ENCODE measurements at places on chromosomes 6 and 20.
A peak's percentile ranks its signal among the peaks of the same experiment; 100 is the strongest.

- no peak for DNase-seq
Measured at GRCh38 chr20:58136149-58136484, 92.3 kb downstream of the ANKRD60 start.

GRCh38 chr6:128347123-128347522 lies 173.3 kb downstream of the PTPRK start:
- DNase-seq: no peak

DNA sequence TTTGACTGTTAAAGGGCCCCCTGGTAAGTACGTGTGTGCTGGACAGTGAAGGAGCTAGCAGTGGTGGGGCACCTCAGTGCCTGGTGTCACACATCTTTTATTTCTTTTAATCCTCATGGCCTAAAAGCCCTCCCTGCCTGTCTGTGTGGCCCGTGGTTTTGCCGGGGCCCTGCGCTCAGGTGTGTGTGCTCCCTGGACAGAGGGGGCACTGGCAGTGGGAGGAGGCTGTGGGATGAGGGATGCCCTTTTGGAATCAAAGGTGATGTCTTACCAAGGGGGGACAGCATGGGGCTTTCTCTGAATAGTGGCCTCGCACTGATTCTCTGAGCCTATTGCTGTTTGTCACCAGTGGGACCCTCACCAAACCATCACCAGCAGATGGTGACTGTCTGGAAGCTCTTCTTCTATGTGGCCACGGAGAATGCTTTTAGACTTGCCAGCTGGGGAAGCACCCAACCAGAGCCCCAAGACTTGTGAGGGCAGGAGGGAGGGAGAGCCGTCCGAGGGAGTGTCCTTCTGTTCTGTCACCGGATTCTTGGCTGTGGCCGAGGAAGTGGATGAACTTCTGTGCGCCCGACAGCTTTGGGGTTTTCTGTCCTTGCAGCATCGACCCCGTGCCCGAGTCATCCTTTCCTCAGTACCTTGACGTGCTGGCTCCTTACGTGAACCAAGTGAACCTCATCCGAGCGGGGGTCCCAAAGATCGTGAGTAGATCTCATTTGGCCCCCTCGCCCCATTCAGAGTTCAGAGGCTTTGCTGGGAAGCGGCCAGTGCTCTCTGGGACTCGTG lies 18.1 kb downstream of the PNLDC1 start:
- DNase-seq: no peak

DNA sequence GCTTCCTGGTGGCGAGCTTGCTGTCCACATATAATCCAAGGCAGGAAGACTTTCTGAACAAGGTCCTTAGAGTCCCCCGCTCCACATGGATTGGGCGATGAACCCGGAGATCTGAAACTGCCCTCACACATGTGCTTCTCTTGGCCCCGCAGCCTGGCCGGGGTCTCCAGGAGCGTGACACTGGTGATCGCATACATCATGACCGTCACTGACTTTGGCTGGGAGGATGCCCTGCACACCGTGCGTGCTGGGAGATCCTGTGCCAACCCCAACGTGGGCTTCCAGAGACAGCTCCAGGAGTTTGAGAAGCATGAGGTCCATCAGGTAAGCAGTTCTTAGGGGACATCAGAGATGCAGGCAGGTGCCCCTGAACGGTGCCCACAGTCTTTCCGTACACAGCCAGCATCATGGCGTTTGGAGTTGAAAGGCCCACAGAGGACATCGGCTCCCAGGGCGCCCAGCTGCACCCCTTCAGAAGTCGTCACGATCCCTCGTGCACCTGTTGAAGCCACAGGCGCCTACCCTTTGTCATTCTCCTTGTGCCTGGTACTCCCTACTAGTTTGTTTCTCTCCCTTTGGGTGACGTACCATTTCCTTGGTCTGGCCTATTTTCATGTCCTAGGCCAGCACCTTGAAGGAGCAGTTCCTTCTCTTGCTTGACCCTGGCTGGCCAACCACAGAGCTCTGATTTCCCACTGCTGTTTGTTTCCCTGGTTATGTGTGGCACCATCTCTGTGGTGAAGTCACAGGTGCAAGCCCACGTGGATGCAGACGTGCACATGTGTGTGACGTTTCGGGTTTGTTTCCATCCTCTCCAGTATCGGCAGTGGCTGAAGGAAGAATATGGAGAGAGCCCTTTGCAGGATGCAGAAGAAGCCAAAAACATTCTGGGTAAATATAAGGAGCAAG lies 43.3 kb upstream of the IRF4 start:
- no peak for DNase-seq

DNA sequence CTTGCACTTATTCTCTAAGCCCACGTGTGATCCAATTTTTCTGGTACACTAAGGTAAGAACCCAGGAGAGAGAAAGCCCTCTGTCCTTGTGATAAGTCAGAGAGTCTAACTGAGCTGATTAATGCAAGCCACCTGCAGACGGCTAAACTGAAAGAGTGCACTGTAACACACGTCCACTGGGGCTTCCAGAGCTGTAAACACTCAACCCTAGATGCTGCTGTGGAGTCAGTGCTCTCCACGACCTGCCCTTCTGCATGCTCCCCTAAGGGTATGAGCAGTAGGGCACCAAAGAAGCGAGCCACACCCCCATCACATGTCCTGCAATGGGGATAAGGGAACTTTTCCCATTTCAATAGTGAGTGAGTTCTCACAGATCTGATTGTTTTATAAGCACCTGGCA lies 55.7 kb downstream of the TXLNB start:
- no peak for DNase-seq

DNA sequence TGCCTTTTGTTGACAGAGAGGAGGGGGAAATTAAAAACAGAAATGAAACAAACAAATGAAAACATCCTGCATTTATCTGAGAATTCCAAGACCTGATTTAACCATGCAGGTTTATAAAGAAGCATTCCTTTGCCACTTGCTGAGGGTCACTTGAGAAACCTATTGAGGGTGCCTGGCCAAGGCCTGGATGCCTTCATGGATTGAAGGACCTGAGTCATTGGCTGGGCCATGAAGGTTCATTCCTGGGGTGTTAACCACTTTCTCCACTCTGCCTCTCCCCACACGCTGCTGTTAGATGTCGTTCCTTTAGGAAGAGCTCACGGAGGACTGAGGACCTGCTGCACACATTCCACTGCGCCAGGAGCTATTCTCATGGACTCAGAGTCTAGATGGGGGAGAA lies 49.7 kb downstream of the DAAM2 start:
- no peak for DNase-seq

DNA sequence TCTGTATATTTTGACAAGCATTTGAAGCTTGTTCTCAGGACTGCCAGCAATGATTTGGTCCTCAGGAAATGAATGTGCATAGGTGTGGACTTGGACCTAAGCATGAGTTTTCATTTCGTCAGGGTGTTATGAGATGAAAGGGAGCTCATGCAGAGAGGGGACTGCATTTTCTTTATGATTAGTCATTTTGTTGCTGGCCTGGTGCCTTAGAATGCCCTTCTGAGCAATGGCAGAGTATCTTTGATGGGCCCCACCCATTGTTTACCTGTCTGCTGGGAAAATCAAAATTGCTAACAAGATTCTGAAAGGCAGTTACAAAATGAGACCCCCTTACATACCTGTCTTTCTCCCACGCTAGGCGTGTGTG lies 51.5 kb upstream of the MTHFD1L start:
- DNase-seq: no peak

- no peak for DNase-seq
Measured at GRCh38 chr6:156449569-156449968, 327.6 kb upstream of the ARID1B start.

GRCh38 chr6:150934380-150934779 lies 68.9 kb downstream of the MTHFD1L start:
- DNase-seq: no peak

- no peak for DNase-seq
Measured at GRCh38 chr6:21582651-21583050, 10.9 kb upstream of the SOX4 start.

DNA sequence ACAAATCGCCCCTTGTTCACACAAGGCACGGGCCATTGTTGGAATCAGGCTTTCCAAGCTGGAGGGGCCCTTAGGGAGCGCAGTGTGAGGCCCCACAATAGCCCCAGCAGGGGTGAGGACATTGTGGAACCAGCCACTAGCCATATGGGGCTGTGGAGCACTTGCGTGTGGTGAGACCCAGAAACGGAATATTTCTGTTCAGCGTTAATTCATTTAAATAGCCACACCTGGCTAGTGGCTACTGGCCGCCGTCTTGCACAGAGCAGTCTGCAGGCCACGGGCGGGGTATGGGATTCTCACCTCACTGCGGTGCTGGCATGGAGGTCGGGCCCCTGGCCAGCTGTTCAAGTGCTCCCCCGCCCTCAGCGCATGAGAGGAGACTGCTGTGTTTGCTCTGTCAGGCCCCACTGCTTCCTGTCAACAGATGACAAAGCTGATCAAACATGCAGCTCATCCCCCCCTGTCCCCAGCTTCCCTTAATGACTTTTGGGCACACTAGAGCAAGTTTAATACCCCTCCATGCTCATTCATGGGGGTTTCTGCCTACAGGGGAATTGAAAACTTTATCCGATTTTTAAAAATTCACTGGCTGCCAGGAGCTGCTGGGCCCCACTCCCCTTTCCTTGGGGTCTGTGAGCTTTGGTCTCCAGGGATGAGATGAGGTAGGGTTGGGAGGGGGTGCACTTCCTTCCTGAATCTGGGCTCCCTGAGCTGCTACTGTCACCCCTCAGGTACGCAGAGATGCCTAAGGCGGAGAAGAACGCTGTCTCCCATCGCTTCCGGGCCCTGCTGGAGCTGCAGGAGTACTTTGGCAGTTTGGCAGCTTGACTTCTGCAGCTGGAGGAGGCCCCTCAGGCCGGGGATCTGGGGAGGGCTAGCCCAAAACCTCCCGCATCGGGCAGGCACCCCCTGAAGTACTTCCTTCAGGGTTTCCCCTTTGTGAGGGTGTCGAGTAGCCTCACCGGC lies 13.6 kb downstream of the ITPA start:
- DNase-seq: peak; percentile 76

DNA sequence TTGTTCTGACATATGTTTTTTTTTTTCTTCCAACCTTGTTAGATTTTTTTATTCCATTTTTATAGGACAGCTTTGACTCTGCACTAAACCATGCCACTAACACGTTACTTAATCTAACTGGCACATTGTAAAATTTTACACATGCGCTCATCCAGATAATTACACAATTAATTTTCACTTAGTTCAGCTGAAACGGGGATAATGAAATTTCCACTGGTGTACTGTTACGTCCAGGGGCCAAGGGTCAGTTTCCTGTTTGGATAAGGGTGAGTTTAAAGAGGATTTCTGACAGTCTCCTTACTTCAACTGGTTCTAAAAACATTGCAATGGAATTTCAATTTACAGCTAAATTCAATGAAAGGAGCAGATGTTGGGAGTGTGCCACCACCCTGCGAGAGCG lies 221.8 kb upstream of the CEP162 start:
- DNase-seq: no peak

DNA sequence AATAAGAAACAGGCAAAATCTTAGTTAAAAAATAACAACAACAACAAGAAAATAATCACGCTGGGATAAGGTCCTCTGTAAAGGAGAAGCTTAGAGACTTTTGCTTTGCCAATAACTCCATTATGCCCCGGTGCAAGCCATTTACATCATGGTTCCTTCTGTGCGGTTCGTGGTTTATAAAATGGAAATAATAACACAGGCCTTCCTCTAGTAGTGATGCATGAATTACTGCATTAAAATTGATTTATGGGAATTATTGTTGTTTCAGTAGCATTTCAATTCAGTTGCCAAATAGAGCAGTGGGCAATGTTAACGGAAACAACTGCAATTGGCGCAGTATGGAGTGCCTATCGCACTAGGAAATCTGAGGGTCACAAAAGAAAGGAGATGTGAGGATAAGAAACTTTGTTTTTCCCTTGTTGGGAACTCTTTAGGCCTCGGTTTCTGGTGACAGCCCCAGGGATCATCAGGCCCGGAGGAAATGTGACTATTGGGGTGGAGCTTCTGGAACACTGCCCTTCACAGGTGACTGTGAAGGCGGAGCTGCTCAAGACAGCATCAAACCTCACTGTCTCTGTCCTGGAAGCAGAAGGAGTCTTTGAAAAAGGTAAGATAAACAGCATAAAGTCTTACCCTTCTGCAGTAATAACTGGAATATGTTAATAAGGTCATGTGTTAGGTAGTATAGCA lies 1.1 kb downstream of the CD109 start:
- DNase-seq: no peak

DNA sequence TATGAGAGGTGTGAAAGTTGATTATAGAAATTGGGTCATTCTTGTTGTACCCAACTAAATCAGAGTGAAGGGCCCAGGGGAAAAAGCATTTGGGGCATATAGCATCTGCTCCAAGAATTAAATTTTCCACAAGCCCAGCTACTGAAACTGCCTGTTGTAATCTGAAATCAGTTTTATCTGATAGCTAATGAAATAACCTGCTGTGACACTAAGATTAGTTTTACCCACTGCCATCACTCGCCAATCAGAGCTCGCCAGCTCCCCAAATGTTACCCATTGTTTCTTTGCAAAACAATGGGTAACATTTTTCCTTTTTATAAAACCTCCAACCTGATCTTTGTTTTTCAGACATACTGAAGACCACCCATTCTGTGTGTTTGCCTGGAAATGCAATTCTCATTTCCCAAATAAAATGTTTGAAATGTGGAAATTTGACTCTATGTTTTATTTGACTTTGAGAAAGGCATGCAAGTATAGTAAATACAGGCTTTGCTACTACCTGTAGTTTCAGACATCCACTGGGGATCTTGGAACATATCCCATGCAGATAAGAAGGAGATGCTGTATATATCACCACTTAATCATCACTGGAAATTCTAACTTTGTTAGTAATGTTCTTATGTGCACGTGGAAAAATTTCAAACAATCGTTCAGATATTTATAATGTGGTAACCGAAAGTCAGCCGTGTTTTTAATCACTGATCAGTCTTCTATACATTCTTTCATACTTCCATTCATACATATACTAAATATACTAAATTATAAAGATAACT lies 6.3 kb upstream of the AHI1 start:
- no peak for DNase-seq

DNA sequence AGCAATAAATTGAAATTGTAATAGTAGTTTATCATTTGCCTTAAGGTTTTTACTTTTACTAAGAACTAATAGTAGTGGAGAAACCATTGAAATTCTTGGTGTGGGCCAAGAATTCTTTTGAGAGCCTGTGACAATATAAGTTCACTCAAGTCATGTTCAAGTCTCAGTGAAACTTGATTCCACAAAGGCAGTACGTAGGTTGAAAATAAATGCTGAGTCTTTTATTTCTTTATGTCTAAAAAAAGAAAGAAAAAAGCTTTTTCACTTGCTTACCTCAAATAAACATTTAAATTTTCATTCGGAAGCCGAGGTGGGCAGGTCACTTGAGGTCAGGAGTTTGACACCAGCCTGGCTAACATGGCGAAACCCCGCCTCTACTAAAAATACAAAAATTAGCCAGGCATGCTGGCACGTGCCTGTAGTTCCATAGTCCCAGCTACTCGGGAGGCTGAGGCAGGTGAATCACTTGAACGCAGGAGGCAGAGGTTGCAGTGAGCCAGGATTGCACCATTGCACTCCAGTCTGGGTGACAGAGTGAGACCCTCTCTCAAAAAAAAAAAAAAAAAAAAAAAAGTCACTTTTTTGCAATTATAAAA lies 57.8 kb upstream of the NELFCD start:
- no peak for DNase-seq

- DNase-seq: no peak
Measured at GRCh38 chr20:13533946-13534345, 104.8 kb downstream of the TASP1 start.
